ENCODE measurements at places on chromosomes 5 and 9.

DNA sequence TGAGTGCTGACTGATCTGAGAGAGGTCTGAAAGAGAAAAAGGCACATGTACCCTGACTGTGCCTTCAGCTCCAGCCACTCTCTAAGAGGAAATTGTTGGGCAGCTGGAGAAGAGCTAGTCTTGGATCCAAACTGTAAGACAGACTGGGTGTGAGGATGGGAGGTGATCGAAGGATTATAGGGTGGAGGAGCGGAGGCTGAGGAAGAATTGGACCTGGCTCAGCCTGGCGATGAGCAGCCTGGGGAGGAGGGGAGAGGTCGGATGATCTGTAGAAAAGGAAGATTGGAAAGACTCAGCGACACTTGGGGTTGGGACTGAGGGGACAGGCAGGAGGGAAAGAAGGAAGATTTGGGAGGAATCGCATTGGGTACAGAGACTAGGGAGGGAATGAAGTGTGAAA is 98.6 kb upstream of the SLC25A48 start:
- DNase-seq, result no peak

DNA sequence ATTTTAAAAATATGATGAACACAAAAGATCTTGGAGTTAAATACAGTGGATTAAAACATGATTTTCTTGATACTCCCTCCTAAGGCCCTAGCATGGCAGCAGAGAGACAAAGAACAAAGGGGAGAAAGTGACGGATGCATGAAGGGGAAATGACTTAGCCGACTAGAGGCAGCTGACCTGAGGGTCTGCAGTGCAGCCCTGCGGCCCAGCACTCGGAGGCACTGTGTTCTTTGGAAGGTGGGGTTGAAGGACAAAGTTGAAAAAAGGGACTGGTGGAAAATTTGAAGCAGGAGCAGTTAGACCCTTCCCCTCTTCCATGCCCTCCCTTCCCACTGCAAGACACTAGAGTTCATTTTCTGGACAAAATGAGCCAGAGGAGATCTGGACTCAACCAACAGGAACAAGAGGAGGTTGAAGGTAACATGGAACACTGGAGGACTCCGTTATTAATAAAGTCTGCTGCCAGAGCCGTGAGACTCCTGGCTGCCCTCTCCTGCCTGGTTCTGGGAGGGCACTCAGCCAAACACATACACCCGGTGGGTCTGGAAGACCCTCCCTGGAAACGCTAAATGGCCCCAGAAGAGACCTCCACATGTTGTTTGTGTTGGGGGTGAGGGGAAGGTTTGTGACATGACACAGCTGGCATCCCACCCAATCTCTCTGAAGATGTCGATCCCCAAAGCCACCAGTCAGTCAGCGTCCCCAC is 98.1 kb downstream of the JMY start:
- no peak for DNase-seq

DNA sequence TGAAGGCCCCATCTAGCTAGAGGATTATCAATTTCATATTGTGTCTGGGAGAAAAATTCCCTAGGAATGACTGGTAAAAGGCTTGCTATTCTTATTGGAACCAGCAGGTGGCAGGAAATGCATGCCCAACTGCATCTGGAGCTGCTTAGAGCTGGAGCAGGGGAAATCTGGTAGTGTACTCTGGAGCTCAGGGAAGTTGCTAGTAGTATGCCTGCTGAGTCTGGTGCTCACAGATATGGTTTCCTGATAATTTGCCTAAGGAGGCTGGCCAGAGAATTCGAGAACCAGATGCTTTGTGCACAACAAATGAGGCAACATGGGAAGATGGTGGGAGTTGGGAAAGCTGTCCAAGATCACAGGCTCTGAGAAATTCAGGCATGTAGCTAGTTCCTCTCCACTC is 53.7 kb downstream of the G3BP1 start:
- no peak for DNase-seq

GRCh38 chr9:88716596-88717290 is 181.8 kb downstream of the NXNL2 start:
- DNase-seq, result no peak

DNA sequence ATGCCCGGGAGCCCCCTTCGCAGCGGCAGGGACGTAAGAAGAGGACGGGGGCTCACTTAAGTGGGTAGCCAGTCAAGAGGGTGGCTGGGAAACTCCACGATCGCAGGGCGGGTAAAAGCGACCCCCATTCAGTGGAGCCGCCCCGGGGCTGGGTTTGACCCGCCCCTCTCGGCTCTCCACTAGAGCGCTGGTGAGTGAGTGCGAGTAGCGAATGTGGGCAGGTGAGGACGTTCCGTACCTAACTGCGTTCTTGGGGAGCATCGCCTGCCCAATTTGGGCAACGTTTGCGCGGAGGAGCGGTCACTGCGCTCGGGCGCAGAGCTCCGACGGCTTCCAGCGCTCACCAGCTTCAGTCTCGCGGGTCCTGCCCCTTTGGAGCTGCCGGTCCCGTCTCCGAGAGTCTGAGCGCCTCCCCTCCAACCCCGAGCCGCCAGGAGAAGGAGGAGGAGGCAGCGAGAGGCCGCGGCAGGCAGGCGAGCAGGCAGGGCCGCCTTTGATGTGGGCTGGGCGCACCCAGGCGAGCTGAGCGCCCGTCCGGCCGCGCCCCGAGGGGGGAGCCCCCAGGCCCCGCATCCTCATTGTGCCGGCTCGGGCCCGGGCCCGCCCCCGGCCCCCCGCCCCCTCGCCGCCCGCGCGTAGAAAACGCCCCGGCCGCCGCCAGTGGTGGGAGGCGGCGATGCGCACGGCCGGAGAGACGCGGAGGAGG is at the start of gene FGF18:
Gene FGF18 (plus strand): TSS at position 666 of the 706 bp plus-strand sequence. CDS start 553 bp downstream, outside the sequence.
- no peak for DNase-seq

GRCh38 chr9:126152622-126153362 is 173.8 kb upstream of the MVB12B start:
- DNase-seq, result no peak

- DNase-seq, result no peak
Measured at GRCh38 chr9:37620396-37620795, 28.0 kb upstream of the TOMM5 start.

GRCh38 chr9:28215536-28216299 is 642.4 kb upstream of the C9orf72 start:
- no peak for DNase-seq

DNA sequence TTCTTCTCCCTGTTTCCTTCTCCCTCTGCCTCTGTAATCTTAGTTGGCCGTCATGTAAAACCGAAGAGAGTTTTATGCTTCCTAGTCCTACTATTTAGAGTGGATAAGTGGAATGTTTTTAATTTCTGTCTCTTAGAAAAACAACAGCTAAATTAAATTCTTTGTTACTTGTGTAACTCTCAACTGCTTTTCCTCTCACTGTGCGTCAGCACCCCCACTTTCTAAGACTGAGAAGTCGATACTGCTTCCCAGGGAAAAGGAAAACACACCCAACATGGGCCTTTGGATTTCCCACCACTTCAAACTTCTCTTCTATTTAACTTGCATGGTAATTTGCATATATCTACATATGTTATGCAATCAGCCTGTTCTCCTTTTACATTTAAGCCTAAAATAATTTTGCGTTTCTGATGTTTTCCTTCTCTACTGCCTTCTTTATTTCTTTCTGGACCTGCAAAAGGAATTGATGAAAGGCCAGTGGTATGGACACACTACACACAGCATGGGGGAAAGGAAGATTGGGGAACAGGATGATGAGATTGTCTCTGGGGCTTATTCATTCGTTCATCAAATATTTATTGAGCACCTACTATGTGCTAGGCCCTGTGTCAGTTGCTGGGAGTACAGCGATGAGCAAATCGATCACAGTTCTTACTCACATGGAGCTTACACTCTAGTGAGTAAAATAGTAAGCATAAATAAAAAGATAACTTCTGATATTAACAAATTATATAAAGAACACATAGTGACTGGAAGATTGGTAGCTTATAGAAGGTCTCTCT is 52.5 kb upstream of the CTNNA1 start:
- no peak for DNase-seq

DNA sequence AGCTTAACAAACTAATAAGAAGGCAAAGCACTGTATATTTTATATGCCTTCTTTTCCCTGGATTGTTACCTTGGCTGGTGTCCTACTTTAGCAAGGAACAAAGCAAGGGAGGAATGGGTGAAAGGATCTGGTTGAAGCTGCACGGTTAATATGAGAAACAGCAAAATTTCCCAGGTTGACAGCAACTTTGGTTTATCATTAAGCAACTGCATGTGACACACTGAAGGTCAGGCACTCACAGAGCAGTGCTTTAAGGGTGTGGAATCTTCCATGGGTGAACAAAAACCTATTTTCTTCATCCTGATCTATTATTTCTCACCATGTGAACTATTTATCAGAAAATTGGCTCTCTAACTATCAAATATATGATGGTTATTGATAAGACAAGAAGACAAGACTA is 109.0 kb upstream of the ATP10B start:
- DNase-seq, result no peak

DNA sequence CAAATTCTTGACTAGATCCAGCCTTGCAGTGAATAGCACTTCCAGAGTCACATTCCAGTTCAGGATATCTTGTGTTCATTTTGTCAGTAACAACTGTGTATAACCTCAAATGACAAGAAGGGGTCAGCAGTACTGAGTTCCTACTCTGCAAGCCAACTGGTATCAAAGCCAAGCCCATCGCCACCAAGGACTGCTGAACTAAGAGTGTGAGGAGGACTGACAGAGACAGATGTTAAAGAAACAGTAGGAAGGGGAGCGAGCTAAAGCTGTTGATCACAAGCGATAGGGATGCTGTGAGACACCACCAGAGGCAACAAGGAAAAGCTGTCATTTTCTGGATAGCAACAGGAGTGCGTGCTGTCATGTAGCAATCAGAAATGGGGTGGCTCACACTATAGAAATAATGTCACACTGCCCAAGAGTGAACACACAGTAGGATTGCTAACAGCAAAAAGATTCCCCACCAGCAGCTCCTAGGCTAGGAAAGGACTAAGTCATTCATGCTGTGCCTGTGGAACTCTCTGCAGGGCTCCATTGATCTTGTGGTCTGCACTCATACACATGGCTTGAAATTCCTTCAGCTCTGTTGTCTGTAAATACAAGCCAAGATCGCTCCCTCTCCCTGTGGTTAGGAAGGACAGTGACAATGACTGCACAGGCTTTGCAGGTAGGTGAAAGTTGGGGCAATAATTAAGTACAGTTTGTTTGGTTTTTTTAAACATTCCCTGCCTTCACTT is 658.6 kb downstream of the NR2F1-AS1 start:
- DNase-seq, result no peak

DNA sequence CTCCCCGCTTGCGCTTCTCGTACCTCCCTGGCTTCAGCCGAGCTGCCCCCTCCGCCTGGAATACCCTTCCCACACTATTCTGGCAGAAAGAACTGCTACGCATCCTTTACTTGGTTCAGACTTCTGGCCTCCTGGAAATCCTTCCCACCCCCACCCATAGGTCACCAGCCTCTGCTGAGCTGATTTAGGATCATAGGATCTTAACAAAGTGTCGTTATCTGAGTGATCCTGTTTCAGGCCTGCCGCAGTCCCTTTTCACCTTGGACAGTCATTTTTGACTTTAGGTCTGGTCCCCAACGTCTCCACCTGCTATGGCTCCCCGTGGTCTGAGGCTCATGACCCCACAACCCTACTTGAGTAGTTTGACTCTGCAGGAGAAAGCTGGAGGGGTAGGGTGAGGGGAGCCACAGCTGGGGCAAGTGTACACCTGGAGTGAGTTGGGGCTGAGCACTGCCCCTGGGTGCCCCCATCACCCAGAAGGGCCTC is 27.3 kb downstream of the EGR1 start:
- DNase-seq, result no peak

- no peak for DNase-seq
Measured at GRCh38 chr5:149561848-149562247, 10.6 kb upstream of the CSNK1A1 start.

DNA sequence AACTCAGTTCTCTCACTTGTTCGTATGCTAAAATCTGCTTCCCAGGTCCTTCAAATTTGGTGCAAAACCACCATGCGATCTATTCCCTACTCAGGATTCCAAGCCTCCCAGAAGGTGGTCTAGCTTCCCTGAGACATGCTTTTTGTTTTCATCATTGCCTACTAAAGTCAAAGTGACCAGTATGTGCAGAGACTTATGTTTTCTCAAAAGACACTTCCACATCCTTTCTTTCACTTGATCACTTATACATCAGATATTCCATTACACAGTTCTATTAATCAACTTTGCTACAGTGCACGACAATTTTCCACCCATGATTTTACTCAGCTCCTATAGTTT is 242.1 kb downstream of the PAPPA start:
- DNase-seq, result no peak

DNA sequence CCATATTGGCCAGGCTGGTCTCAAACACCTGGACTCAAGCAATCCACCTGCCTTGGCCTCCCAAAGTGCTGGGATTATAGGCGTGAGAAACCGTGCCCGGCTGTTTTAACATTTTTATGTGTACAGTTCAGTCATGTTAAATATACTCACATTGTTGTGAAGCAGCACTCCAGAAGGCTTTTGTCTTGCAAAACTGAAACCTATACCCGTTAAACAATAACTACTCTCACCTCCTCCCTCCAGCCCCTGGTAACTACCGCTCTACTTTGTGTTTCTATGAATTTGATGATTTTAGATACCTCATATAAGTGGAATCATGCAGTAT is 23.1 kb upstream of the SHB start:
- DNase-seq, result no peak

- DNase-seq, result peak; percentile 4
Measured at GRCh38 chr9:131310833-131311554, 21.5 kb downstream of the PLPP7 start.

GRCh38 chr9:125749951-125750626 is 2.9 kb downstream of the PBX3 start:
- DNase-seq, result no peak

DNA sequence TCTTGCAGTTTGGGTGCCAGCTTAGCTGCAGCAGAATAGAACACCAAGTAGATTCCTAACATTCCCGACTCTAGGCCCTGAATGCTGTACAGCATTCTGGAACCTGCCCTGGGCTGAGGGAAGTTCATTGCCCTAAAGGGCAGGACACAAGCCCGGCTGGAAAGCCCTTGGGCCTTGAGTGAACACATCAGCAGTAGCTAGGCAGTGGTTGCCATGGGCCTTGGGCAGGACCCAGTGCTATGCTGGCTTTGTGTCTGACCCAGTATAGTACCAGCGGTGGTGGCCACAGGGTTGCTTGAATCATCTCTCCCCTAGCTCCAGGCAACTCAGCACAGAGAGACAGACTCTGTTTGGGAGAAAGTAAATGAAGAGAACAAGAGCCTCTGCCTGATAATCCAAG is 137.8 kb downstream of the AGTPBP1 start:
- no peak for DNase-seq

Data from stimulated activated CD8-positive, alpha-beta memory T cell treated with anti-CD3 and anti-CD28 coated beads, Interleukin-7, amount 100 ng/mL, for 1 hour (primary cell).